ENCODE measurements at places on chromosomes 13 and 19.

GRCh38 chr13:76826527-76826926 is 59.7 kb downstream of the KCTD12 start:
- no peak for DNase-seq

- no peak for DNase-seq
Observed at GRCh38 chr13:46531953-46532352, 21.0 kb upstream of the LRCH1 start.

- DNase-seq, result no peak
Observed at GRCh38 chr19:35240327-35240726, 8.5 kb upstream of the LSR start.

DNA sequence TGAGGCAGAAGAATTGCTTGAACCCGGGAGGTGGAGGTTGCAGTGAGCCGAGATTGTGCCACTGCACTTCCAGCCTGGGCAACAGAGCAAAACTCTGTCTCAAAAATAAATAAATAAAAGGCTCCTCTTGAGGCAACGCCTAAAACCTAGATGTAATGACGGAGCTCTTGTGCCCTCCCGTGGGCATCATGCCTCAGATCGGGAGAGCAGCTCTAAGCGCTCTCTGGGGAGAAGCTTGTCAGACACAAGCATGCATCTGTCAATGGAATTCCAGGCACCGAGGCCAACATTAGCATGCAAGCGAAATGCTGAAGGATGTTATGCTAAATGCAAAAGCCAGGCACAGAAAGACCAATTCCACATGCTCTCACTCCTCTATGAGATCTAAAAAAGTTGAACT is 45.6 kb upstream of the MRI1 start:
- DNase-seq, result peak; percentile 11

GRCh38 chr13:44932171-44932849 is 57.0 kb downstream of the NUFIP1 start:
- no peak for DNase-seq

GRCh38 chr13:77800219-77800618 is 102.7 kb downstream of the SLAIN1 start:
- no peak for DNase-seq

DNA sequence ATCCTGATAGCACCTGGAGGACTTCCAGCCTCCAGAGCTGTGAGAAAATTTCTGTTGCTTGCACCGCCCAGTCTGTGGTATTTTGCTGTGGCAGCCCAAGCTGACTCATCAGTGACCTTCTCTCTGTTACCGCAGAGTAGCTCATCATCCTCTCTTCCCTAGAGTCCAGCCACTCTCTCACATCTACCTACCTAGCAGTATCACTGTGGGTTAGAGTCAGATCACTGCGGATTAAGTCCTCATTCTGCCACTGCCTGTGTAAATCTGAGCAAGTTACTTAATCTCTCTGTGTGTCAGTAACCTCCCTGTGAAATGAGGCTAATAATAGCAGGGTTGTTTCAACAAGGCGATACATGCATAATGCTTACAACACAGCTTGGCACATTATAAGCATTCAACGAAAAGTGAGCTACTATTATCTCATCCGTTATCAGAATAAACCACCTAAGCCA is 40.3 kb upstream of the USPL1 start:
- DNase-seq, result no peak

DNA sequence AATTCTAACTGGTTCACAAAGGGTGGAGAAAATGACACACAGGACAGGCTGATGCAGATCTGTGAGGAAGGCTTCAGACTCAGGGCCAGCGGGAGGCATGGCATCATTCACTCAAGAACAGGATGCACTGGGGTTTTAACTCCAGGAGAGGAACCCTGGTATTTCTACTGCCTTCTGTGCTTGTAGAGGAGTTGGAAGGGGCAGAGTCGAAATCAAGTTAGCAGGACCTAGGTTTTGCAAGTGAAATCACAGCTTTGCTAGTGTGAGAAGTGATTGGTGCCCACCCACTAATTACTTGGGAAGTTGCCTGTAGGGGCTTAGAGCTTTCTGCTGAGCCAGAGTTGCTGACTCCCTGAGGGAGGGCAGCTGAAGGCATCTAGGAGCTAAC is 92.7 kb downstream of the AKAP11 start:
- DNase-seq, result no peak

DNA sequence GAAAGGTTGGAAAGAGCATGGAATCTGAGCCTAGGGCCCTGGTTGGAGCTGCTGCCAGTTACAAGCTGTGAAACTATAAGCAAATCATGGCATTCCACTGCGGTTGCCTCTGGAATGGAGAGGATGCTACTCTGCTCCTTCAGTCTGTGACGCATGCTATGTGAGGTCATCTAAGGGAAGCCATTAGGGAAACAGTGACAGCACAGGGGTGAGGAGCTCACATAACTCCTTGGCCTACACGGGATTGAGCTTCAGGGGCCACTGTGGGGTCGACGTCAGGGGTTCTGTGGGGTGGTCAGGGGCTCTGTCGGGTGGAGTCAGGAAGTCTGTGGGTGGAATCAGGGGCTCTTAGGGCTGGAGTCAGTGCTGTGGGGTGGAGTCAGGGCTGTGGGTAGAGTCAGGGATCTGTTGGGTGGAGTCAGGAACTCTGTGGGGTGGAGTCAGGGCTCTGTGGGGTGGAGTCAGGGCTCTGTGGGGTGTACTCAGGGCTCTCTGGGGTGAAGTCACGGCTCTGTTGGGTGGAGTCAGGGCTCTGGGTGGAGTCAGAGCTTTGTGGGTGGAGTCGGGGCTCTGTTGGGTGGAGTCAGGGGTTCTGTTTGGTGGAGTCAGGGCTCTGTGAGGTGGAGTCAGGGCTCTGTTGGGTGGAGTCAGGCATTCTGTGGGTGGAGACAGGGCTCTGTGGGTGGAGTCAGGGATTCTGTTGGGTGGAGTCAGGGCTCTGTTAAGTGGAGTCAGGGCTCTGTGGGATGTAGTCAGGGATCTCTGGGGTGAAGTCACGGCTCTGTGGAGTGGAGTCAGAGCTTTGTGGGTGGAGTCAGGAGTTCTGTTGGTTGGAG is 35.8 kb upstream of the MEDAG start:
- no peak for DNase-seq

GRCh38 chr19:16359964-16360363 is 35.3 kb downstream of the KLF2 start:
- no peak for DNase-seq

GRCh38 chr13:23552661-23553060 is 17.6 kb upstream of the TNFRSF19 start:
- DNase-seq, result no peak

GRCh38 chr19:39829702-39830275 is 4.2 kb downstream of the DYRK1B start:
- DNase-seq, result no peak

GRCh38 chr13:41148419-41149283 is 16.0 kb upstream of the KBTBD6 start:
- DNase-seq, result no peak

DNA sequence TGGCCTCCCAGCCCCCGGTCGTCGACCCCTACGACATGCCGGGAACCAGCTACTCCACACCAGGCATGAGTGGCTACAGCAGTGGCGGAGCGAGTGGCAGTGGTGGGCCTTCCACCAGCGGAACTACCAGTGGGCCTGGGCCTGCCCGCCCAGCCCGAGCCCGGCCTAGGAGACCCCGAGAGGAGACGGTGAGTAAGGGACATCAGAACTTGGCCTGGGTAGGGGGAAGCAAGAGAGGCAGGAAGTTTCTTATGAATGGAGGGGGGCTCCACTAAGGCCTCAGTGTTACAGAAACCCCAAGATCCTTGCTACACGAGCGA is 2.9 kb downstream of the FOSB start:
- DNase-seq, result no peak

DNA sequence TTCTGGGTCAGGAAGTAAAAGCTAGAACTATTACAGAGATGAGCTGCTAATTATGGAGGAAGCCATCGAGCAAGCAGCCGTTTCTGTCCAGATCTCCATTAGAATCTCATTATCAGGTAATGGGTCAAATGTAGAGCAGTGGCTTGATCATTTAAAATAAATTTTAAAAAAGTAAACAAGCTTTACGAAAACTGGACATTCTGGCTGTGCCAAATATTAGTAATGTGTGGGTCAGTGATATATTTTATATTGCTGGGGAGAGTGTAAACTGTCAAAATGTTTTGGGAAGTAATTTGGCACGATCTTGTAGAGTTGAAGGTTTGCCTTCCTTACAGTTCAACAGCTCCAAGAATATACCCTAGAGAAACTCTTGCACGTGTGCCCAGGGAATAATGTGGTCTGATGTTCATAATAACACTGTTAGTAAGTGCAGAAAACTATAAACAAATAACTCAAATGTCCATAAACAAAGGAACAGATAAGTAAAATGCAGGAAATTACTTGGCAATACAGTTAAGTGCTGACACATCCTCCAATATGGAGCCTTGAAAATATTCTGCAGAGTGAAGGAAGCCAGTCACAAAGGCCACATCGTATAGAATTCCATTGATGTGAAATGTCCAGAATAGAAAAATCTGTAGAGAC is 127.2 kb upstream of the UBL3 start:
- DNase-seq, result no peak

DNA sequence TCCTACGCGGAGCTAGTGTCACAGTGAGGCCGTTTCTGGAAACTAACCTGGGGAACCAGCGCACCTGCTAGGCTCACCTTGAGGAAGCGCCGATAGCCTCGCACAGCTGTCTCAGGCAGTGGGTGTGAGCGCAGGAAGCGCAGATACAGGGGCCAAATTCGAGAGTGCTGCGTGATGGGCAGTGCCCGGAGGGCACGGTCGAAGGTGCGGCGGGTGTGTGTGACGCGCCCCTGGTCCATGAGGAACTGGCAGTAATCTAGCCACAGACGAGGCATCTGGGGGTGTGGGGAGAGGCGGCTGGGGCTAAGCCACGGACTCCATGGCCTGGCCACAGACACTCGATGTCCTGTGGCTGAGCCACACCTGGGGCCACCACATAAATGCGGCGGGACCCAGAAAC is 2.2 kb downstream of the XAB2 start:
- DNase-seq, result no peak

GRCh38 chr13:94317063-94317491 is 162.4 kb downstream of the DCT start:
- no peak for DNase-seq

GRCh38 chr13:28609926-28610325 is 49.0 kb upstream of the POMP start:
- no peak for DNase-seq

DNA sequence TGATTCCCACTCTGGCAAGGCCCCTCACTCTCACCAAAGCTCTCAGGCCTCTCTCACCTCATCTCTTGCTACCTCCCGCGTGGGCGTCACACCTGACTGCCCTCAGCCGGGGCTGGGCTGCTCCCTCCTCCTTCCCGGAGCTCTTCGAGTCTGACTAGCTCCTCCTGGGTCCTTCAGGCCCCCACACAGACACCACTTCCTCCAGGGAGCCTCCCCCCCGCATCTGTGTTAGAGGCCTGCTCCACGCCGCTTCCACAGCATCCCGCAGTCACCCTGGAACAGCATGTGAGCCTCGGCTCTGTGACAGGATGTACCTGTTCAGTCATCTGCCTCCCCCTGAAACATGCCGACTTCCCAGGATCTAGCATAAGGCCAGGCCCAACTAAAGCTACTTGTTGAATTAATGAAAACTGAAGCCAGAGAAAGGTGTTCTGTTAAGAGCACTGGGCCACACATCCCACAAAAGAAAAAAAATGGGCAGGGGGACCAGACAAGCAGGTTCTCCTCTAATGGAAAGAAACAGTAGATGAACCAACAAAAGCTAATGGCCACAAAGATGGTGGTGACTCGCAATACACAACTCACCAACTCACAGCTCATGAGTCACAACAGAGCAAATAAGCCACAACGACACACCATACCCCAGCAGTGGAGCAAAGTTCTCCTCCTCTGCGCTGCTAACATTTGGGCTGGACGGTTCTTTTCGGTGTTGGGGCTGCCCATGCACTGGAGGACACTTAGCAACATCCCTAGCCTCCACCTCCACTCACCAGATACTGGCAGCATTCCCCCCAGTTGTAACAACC is 3.0 kb downstream of the PPP6R1 start:
- DNase-seq, result no peak

GRCh38 chr13:41413872-41414271 is 43.5 kb upstream of the RGCC start:
- DNase-seq, result no peak

DNA sequence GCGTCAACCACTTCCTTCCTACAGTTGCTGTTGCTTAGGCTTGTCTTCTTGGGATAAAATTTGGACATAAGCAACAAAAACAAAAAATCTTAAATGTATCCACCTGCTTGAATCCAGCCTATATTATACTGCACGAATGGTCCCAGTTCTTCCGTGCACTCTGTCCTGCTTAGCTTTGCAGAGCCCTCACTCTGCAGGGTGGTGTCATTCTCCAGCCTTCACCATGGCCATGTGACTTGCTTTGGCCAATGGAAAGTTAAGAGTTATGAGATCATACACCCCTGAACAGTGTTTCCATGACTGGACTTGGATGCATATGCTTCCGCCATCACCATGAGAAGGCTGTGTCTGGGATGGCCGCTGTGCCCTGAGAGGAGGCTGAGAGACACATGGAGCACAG is 27.4 kb upstream of the SACS start:
- DNase-seq, result no peak

GRCh38 chr13:73368608-73369007 is 309.8 kb downstream of the KLF5 start:
- DNase-seq, result no peak

DNA sequence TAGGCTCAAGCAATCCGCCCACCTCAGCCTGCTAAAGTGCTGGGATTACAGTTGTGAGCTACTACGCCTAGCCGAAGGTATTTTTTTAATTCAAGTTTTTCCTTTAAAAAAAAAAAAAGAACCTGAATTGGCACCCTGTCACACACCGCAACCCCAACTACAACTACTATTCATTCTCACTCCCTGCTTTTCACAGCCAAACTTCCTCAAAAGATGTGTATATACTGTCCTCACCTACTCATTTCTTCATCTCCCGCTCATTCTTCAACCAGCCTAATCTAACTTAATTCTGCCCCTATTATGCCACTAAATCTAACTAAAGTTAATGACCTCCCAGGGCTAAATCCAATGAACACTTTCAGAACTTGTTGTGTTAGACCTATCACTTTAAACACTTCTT is 12.7 kb upstream of the WBP4 start:
- no peak for DNase-seq

- peak; percentile 76 for DNase-seq
Observed at GRCh38 chr19:57850553-57851017, 926 bp downstream of the ZNF587 start.

DNA sequence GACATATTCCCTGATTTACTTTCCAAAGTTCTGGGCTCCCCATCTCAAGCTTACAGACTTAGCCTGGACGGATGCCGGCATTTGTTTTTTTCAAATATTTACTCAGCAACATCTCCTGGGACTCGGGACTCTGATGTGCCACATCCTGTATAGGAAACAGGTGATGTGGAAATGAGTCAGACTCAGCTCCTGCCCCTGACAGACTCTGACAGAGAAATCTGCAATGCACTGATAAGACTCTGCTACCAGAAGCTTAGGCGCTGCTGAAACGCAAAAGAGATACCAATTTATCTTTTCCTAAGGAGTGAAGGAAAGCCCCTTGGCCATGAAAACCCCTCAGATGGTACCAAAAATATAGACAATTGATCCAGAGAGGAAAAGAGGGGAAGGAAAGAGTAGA is 16.2 kb downstream of the LAIR2 start:
- no peak for DNase-seq

GRCh38 chr13:67139551-67139950 is 90.6 kb downstream of the PCDH9 start:
- DNase-seq, result no peak
